ENCODE measurements at places on chromosomes 11 and 22.

DNA sequence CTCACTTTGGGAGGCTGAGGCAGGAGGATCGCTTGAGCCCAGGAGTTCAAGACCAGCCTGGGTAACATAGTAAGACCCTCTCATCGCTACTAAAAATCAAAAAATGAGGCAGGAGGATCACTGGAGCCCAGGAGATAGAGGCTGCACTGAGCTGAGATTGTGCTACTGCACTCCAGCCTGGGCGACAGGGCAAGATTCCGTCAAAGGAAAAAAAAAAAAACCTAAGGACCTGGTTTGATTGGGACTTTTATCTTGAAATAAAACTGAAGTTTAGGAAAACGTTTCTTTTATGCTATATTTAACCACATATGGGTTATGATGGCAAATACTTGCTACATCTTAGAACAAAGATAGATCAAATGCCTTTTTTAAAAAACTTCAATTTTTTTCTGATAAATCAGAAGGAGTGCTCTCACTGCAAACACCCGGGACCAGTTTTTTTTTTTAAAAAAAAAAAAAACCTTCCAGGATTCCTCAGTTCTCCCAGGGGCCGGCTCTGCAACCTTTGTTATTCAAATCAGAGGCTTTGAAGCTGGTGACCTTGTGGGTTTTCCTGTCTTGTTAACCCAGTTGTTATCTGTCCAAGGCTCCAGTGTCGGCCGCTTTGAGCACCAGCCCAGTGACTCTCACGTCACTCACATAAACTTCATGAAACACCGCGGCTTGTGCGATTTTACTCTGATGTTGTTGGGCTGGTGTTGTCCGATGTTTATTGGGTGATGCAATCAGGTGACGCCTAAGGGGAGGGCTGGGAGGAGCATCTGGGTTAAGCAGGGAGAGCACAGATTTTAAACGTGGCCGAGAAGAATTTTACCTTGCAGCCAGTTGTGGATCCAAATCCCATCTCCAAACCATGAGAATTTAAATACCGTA, 24.7 kb upstream of the SLC22A12 start:
- no peak for DNase-seq

DNA sequence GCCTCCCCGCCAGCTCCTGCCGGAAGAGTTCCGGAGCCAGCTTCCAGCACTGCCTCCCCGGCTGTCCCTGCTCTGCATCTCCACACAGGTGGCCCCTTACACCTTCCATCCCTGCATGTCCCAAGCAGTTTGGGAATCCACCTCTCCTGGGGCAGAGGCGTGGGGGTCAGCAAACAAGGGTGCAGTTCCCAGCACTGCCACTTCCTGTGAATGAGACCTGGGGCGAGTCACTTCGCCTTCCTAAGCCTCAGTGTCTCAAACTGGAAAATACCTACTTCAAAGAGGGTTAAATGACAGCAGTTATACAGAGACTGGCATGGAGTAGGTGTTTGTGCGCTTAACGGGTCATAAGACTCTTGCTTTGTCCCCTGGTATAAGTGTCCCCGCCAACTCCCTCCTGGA, 5.2 kb downstream of the CYTH4 start:
- no peak for DNase-seq

GRCh38 chr11:126718276-126718675, 282.3 kb downstream of the KIRREL3 start:
- DNase-seq, result no peak

DNA sequence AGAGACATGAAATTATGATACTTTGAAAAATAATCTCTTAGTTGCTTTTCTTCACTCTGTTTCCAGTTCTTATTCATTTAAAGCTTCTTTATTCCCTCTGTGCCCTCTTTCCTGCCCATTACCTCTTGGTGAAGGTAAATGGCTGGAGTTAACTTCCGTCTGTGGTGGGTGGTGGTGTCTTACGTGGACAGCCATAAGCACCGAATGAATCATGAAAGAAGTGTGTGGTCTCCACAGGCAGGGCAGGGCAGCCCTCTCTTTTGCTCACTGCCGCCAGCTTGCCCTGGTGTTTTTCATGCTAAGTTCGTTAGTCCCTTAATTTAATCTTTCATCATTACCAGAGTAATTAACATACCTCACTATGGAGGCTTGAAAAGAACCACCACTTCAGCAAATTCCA, 98.7 kb upstream of the SORL1-AS1 start:
- DNase-seq, result no peak

GRCh38 chr11:113314065-113314388, 356 bp upstream of the TTC12 start:
- no peak for DNase-seq

All from thoracic aorta (tissue), 2 donors.